ENCODE measurements at places on chromosomes 12 and 14.

GRCh38 chr12:24418157-24418556, 468.7 kb upstream of the SOX5 start:
- no peak for DNase-seq

DNA sequence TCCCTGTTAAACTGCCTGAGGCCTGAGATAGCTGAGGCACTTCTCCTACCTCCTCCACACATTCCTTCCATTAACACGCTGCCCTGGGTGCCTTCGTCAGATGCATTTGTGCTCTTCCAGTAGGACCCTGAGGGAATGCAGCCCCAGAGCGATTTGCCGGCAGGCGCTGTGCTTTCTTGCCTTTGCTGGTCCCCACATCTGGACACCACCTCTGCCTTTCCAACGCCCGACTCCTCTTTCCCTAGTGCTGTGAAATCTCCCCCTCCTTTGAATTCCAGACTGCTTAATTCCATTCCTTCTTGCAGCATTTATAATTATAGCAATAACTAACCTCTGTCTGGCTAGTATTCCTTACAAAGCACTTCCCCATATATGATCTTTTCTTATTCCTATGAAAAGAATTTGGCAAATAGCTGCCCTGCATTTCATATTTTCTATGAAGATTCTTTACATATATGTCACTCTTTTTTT, 88.4 kb downstream of the C12orf75 start:
- DNase-seq = no peak

GRCh38 chr14:24695265-24696241, 61.6 kb upstream of the GZMB start:
- DNase-seq = no peak

GRCh38 chr12:67354322-67354721, 85.2 kb downstream of the CAND1 start:
- no peak for DNase-seq

- DNase-seq = peak; percentile 7
Measured at GRCh38 chr14:101097109-101097793, 193.7 kb upstream of the RTL1 start.

DNA sequence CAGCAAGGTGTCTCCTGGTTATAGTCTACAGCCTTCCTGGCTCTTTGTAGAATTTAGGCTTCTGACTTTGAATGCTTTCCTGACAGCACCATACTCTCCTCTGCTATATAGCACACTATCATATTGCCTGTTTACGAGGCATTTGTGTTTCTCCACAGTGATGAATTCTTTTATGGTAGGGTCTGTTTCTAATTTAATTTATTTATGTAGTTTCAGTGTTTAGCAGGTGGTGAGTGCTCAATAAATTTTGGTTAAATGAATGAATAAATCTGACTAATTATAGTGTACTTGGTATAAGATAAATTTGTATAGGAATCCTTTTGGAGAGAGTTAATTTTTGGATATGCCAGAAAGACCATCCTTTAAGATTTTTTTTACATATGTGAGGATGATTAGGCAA, 115.3 kb downstream of the RAD51B start:
- DNase-seq = no peak

- no peak for DNase-seq
Measured at GRCh38 chr14:99270458-99271220, 1.4 kb downstream of the BCL11B start.

- no peak for DNase-seq
Measured at GRCh38 chr14:76696361-76696760, 64.9 kb upstream of the VASH1 start.

DNA sequence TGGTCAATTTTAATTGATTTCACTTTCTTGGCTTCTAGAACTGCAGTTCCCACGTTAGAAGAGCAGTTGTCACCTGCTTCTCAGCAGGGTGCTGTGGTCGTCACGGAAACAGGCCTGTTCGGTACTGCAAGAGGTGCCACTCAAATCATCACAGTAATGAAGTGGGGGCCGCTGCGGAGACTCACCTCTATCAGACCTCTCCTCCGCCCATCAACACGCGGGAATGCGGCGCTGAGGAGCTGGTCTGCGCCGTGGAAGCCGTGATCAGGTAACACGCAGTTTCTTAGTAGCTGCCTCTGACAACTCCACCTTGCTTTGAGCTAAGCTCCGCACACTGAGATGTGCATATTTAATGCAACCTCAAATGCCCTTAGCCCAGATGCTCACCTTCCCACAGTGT, 107.2 kb downstream of the UNC79 start:
- no peak for DNase-seq

DNA sequence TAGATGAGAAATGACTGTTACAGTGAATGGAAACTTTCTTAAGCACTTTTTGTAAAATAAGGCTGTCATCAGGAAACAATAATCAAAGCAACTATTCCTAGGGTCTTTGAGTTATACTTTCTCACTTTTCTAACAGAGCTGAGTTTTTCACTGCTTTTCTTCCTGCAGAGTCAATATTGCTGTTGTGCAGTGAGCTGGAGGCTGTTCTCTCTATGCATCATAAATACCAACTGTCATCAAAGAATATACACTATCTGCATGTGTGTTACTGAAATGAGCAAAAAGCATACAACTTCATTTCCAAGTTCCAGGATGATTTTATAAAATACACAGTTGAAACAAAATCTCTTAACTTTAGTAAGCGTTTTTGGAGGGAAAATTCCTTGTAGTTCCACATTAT, 110.4 kb upstream of the CPSF6 start:
- no peak for DNase-seq

DNA sequence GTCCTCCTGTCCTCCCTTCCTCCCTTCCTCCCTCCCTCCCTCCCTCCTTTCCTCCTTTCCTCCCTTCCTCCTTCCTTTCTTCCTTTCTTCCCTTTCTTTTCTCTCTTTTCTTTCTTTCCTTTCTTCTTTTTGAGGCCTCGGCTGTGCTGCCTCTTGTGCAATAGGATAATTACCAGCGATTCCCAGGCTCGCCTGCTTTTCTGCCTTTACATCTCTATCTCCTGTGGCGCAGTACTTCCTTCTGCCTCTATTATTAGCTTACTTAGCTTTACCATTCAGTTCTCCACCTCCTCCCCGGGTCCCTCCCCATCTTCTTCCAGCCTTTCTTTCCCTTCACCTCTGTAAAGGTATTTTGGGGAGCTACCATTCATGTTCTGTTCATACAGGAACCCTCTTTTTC, 19.9 kb downstream of the ETV6 start:
- no peak for DNase-seq

GRCh38 chr14:76653875-76654572, 107.2 kb upstream of the VASH1 start:
- no peak for DNase-seq

- DNase-seq = no peak
Measured at GRCh38 chr12:459430-460258, at the start of gene B4GALNT3. Gene B4GALNT3 (plus strand): TSS chr12:459939. CDS start chr12:460377, 438 bp downstream.

GRCh38 chr14:85461432-85462133, 68.4 kb upstream of the FLRT2 start:
- DNase-seq = no peak

- DNase-seq = no peak
Measured at GRCh38 chr12:97536353-97536752, 73.7 kb downstream of the RMST start.

DNA sequence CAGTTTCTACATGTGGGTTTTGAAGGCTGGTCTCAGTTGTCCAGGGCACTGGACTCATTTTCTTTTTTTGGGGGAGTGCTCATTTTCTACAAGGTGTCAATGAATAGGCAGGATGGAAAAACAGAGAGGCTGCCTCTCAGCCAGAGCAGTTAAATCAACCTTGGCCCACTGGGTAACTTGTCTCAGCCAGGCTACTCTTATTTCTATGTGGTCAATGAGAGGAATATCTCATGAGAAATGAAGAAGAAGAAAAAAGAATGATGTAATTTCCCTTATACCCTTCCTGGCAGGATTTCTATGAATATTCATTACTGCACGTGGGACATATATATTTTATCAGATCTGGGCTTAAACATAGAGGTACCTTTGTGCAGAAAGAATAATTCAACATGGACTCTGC, 155.2 kb upstream of the E2F7 start:
- no peak for DNase-seq

DNA sequence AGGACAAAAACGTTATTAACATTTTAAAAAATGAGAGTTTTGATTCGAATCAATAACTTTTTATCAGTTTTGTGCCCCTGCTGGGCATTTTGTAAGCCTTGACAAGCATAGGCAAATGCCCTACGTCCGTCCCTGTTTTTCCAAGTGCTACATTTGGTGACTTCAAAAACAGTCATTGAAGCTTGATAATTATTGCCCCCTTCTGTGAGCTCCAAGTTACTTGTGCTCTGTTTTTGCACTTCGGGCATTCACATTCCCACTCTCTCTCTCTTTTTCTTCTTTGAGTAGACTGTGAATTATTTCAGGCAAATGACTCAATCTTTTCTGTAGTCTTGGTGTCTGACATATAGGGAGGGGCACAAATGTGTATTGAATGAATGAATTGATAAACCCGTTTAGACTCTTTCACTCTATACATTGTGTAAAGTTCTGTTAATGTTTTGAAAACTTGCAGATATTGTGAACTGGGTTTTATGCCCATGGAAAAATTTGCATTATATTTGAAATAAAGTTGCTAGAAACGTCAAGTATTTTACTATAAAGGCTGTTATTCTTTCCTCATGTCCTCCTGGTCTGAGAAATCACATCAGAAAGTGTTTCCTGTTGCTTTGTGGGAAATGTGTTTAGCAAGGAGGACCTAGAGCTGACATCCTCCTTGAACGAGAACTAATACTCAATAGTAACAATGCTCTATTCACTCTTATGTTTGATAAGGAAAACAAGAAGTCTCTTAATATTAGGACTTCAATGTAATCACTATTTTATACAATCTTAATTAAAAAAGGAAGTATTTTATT, 1.4 kb downstream of the APAF1 start:
- DNase-seq = peak; percentile 35

DNA sequence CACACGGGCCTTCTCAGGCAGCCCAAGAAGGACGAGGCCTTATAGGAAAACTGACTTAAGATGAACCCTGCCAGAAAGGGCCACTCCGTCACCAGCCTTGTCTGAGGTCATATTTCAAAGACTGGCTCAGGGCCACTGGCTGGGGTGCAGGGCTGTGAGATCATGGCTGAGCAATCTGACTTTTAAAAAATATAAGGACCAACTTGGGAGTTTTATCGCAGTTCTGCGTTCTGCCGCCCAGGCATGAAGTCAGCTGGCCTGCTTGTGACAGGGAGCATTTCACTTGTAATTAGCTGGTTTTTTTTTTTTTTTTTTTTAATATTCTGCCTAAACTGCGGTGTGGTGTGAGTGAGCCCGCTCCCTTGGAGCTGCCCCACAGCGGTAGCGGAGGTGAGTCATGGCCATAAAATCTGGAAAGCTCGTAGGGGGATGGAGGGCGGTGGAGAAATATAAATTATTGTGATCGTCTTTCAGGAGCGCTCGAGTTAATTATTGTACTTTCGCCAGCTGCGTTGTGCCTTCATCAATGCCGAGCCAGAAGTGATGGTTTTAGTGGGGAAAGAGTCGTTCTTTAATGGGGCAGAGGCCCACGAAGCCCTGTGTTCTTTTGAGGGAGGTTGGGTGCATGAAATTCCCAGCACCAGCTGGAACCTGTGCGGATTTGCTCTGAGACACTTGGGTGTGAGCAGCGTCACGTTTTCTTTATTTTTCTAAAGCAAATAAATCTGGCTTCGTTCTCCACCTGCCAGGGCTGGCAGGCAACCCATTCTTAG, 231.9 kb downstream of the C12orf75 start:
- DNase-seq = peak; percentile 74

- DNase-seq = peak; percentile 22
Measured at GRCh38 chr12:68943848-68944247, 10.9 kb upstream of the CPM start.

DNA sequence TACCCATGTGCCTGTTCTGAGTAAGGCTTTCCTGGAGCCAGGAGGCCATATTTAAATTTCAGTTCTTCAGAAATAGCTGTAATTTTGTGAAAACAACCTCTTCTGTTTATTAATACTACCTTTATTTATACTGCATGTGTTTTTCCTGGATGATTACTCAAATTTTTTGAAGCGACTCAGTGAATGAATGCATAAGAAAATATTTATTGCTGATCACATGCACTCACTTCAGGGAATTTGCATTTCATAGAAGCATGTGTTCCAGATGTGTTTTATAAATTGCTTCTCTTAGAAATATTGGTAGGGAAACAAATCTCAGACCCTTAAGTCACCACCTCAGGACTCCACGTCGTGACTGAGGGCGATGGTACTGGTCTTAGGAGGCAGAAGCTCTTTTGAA, 21.8 kb upstream of the DCN start:
- no peak for DNase-seq

GRCh38 chr12:80838708-80839107, 99.0 kb downstream of the LIN7A start:
- DNase-seq = no peak

GRCh38 chr14:99231161-99231849, 40.7 kb downstream of the BCL11B start:
- DNase-seq = no peak

DNA sequence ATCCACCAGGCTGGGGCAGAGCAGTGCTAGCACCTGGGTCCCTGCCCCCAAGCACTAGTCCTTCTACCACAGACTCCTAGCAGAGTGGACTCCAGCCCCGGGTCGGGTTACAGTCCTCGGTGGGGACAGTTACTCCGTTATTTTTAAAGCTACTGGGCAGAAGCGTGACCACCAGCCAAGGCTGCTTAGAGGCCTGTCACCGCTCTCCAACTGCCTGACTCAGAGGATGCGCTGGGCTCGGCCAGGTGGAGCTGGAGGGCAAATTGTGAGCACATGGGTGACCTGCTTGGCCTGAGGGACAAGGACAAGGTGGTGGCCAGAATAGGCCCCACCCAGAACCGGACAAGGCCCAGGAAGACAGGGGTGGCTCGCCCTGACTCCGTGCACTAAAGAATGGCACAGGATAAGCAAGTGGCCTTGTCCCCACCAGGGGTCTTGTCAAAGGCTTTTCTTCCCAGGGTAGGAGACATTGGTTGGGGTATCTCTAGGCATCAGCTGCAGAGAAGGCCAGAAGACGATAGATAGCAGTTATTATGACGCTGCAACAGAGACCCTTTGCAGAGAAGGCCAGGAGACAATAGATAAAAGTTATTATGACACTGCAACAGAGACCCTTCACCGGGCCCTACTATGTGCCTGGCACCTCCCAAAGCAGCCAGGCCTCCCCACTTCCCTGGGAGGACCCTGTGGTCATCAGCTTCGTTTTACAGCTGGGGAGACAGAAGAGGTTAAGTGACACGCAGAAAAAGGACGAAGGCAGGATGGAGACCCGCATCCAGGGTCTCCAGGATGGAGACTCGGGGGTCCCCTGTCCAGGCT, 1.6 kb downstream of the ABCB9 start:
- DNase-seq = no peak

GRCh38 chr12:100329800-100330199, 27.1 kb upstream of the SLC17A8 start:
- no peak for DNase-seq
